Natural killer cell (primary cell): ENCODE measurements at places on chromosomes 1 and 21. TPM values are rescaled to one million over a fixed set of nuclear protein-coding genes. Genes with fewer than 3 reads are reported as not detected.

The RGS16 gene
- 1.3 TPM for total RNA-seq

The SLC35E2B gene
- 57.6 TPM for total RNA-seq

The PDXK gene
- 74.6 TPM for total RNA-seq

The PRAMEF5 gene
- total RNA-seq: not detected

The RGSL1 gene
- total RNA-seq: not detected
